ENCODE measurements at places on chromosomes 2 and 18.

- no peak for DNase-seq
Measured at GRCh38 chr2:53130441-53130943, 637.1 kb upstream of the CHAC2 start.

- DNase-seq: no peak
Measured at GRCh38 chr18:9506046-9506792, 30.9 kb downstream of the RALBP1 start.

DNA sequence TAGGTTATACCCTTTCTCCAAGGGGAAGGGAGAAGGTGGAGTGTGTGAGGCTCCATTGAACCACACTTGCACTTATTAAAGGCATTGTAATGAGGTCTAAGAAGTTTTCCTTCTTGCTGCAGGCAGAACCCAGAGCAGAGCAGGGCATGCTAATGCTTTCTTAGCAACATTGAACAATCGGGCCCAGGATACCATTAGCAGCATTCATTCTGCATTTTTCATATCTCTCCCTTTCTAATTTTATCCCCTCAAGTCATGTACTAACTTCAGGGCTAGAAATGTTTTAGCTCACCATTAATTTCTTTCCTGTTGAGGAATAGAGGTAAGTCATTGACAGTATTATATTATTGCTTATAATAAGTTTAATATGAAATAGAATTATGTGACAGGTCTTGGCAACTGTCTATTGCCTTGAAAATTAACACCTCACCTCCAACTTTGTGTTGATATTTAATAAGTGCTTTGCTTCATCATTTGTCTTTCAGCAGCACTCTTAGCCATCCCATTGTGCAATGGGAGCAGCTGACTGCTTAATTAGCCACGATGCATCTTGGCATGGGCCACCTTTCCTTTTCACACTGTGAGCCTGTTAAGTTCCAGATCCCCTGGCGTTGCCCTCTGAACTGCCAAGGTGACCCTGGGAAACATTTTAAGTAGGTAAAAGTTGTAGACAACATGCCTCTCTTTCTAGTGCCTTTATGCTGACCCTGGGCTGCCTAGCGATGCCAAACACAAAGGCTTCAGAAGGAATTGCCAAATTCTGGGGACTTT is 300.8 kb upstream of the MEX3C start:
- peak; percentile 61 for DNase-seq

- DNase-seq: no peak
Measured at GRCh38 chr2:176139661-176140512, 10.4 kb downstream of the HOXD8 start.
